ENCODE measurements at places on chromosomes 3 and 15.

DNA sequence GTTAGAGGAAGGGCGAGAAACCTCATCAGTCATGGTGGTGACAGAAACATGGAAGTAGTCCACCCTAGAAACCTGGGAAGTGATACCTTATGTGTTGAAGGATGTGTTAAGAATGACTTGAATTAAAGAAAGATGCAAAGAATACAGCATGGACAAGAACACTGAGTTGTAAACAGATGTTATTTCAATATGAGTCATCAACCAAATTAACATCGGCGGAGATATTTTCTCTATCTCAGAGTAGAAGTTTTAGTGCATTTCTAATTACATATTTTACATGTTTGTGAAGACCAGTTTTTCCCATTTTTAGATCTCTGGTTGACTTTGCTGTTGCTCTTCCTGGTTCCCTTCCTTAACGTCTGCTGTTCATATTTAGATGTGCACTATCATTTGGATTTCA lies 268.8 kb upstream of the TBL1XR1 start:
- no peak for DNase-seq

GRCh38 chr3:34260271-34261000 lies 462.0 kb downstream of the PDCD6IP start:
- peak; percentile 17 for DNase-seq

GRCh38 chr3:134357261-134357913 lies 16.9 kb downstream of the AMOTL2 start:
- no peak for DNase-seq

GRCh38 chr3:35184775-35185174 lies 454.6 kb upstream of the ARPP21 start:
- no peak for DNase-seq

DNA sequence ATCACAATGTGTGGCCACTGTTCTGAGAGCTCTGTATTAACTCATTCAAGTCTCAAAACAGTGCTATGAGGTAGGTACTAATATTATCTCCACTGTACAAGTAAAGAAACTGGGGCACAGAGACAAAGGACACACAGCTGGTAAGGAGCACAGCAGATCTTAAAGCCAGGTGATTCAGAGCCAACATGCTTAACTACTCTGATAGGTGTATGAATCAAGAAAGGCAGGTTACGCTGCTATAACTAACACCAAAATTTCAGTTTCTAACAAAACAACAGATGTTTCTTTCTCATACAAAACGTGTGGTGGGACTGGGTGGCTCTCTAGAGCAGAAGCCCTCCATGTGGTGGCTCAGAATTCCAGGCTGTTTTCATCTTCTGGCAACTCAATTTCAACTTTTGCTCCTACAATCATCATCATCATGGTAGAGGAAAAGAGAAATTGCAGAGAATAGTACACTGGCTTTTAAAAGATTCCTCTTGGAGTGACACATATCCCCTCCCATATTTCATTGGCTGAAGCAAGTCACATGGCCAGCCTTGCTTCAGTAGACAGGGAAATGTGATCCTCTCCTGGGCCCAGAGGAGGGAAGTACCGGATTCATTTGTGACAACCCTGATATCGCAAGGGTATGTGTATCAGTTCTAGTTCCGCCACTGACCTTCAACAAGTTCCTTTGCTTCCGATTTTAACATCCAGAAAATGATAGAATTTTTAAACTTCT lies 126.2 kb upstream of the PTX3 start:
- DNase-seq: no peak

GRCh38 chr3:81363816-81364215 lies 397.6 kb downstream of the GBE1 start:
- no peak for DNase-seq

- DNase-seq: no peak
Observed at GRCh38 chr3:56484525-56485032, 16.3 kb upstream of the ERC2 start.

DNA sequence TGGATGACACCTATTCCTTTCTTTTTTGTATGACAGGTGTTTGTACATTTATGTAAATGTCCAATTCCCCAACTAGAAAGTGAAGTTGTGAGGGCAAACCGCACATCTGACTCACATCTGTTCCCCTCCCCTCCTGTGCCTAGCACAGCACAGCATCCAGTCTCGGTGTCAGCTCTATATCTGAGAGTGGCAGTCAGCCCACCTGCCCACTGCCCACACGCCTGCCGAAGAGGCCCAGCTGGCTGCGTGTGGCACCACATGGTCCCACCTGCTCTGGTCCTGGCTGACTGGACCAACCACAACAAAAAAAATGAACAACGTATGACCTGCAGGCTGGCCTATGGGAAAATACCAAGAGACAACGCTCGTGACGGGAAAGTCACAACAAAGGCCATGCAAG lies 62.8 kb downstream of the XXYLT1 start:
- no peak for DNase-seq

DNA sequence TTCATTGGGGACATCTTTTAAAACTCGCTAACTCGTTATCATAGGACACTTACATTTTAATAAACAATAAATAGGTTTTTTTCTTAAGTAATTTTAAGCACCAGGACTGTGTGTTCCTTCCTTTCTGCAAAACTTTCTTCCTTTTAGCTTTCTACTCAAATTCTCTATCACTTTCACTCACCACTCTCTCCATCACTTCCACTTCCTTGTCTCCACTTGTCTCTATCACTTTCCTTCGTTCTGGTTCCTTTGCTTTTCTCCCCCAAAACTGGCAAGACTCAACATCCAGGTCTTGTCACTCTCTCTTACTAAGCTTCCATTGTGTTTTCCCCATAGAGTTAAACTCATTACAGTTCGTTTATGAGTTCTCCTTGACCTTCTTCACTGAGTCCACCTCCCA lies 99.0 kb downstream of the ZPLD1 start:
- DNase-seq: no peak

GRCh38 chr3:134652409-134652831 lies 1.6 kb upstream of the KY start:
- no peak for DNase-seq

DNA sequence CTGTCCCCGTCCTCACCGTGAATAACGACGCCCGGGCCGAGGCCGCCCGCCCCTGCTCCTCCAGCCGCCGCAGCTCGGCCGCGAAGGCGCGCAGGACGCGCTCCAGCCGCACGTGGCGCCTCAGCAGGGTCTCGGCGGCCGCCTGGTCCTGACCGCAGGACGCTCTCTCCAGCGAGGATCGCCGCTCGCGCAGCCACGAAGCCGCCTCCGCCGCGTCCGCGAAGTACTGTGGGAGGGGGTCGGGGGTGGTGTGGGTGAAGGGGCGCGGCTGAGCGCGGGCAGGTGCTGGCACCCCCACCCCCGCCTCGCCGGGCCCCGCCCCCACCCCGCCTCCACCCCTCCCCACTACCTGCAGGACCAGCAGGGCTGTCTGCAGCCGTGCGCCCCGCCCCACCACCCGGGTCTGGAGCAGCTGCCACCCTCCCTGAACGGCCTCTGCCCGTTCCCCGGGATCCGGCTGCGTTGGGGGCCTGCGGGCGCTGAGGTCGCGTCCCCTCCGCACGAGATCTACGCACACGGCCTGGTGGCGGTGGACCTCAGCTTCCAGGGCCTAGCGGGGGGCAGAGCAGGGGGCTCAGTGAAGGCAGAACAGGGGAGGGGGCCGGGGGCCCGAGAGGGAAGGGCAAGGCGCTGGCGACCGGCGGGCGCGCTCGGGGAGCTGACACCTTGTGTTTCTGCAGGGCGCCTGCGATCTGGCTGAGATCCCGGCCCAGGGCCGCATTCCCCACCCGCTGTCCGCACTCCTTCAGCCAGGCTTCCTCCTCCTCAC lies 11.7 kb downstream of the SPTBN5 start:
- DNase-seq: no peak

GRCh38 chr15:37098468-37099318 lies 1.7 kb downstream of the MEIS2 start:
- DNase-seq: no peak

GRCh38 chr3:38630606-38631005 lies 18.9 kb downstream of the SCN5A start:
- no peak for DNase-seq

DNA sequence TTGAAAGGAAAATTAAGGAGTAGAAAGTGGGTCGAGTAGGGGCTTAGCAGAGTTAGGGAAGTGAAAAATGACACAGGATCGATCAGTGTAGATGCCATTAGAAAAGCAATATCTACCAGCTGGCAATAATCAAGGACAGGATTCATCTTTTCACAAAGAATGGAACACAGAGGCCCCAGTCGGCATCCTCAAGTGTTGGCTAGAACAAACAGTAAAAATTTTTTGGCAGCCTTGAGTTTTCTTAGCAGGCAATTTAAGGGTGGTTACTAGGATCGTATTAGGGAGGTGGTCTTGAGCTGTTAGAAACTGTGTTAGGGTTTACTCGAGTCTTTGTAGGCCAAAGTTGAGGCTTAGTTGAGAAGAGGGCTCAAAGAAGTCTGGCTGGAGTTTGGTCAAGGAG lies 658.8 kb upstream of the SGO1 start:
- DNase-seq: no peak

DNA sequence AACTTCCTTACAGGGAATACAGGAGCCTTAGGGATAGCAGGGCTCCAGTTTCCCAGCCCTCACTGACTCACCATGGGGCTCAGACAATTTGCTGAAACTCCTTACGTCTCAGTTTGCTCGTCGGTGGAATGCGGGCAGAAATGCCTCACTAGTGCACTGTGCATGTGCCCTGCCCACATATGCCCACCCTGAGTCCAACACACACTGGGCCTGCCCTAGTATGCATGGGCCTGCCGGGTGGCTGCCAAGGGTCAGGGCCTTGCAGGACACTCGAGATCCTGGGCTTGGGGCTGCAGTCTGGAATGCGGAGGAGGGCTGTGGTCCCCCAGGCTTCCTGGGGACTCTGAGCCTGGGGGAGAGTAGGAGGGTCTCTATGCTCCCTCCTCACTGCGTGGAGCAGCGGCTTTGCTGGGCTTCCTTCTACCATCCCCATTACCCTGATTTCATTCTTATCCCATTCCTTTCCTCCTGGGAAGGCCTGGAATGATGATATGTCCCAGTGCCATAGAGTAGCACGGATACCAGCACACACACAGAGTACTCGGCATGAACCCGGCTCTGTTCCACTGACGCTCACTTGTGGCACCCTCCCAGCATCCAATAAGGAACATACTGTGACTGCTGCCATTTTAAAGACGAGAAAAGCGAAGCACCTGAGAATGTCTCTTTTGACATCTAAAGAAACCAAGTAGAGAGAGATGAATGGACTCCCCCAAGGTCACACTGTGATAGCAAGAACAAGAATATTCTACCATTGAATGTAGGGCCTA lies 124.2 kb downstream of the ASB7 start:
- DNase-seq: no peak

DNA sequence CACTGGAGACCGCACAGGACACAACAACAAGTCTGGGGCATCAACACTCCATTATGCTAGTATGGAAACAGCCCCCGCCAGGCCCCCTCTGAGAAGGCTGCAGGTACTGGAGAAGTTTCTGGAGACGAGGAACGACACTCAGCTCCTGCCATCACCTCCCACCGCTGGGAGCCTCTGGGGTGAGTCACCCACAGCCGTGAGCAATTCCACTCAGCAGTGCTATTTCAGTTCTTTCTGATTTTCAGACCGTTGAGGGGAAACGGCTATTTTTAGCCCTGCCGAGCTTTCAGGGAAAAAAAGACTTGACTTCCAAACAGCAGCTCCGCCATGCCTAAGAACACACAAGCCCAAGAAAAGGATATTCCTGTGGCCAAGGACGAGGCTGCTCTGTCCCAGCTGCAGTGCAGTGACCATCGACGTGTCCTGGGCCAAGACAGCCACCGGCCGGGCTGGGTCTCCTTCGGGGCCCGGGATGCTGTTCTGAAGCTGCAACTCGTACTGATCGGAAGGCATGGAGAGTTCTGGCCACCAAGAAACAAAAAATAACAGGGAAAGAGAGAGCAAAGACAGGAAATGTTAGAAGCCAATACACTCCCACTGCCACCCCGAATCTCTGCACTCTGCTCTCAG lies 40.8 kb downstream of the NUP210 start:
- DNase-seq: no peak

DNA sequence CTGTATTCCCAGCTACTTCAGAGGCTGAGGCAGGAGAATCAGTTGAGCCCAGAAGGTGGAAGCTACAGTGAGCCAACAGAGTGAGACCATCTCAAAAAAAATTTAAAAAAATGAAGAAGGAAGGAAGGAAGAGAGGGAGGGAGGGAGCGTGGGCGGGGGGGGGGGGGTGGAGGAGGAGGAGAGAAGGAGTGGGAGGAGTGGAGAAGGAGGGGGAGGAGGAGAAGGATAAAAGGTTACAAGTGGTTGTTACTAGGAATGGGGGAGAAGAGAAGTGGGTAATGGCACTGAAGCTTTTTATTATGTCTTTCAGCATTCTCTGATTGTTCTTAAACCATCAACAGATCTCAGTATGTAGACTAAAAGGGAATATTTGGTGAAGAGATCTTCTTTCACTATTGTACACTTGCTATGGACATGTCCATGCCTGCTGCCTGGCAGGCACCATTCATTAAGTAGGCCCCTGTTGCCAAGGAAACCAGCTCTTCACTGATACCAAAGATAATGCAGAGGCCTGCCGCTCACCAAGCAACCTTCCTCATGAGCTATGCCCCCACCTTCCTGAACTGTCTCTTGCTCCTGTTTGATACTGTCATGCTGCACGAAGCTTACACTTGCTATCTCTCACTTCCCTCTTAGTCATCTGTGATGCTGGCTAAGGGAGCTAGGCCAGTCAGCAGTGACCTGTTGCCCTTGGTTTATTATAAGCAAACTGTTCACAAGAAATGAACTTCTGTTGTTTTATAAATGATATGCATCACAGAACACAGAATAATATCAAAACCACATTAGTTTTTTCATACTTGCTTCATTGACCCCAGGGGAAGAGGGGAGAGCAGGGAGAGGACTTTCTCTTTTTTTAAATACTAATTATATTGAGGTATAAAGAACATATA lies 23.1 kb downstream of the EPM2AIP1 start:
- DNase-seq: peak; percentile 19

- no peak for DNase-seq
Observed at GRCh38 chr3:150165396-150166094, 194.8 kb upstream of the PFN2 start.

- no peak for DNase-seq
Observed at GRCh38 chr3:66577426-66578203, 76.8 kb upstream of the LRIG1 start.

- no peak for DNase-seq
Observed at GRCh38 chr15:22811640-22812039, 25.2 kb downstream of the NIPA1 start.

GRCh38 chr3:186640929-186641328 lies 730 bp downstream of the FETUB start:
- no peak for DNase-seq

DNA sequence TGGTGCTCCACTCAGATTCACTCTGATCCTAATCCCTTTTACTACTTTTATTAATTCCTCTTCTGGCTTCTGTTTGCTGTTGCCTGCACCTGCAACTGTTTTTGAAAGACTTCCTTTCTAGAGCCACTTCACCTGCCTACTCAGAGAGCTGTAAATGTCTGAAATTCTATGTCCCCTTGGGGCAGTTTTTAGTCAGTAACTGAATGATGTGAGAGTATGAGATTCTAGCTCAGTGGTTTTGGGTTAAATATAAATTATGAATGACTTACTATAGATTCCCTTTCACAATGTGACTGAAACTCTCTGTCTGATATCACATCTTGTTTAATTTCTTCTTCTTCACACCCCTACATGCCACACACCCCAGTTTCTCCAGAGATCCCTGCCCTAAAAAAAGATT lies 47.8 kb upstream of the LRRC3B start:
- no peak for DNase-seq

- no peak for DNase-seq
Observed at GRCh38 chr3:16441371-16441875, 72.1 kb downstream of the RFTN1 start.

GRCh38 chr15:63499611-63500010 lies 4.8 kb upstream of the USP3 start:
- DNase-seq: no peak

- DNase-seq: peak; percentile 15
Observed at GRCh38 chr3:61936344-61936937, 375.1 kb downstream of the PTPRG start.

GRCh38 chr3:122982216-122983185 lies 45.1 kb downstream of the SEMA5B start:
- no peak for DNase-seq

All from activated T-cell treated with anti-CD3 and anti-CD28 coated beads for 48 hours (primary cell).